H9 (cell line): ENCODE measurements at places on chromosomes 4 and X.

DNA sequence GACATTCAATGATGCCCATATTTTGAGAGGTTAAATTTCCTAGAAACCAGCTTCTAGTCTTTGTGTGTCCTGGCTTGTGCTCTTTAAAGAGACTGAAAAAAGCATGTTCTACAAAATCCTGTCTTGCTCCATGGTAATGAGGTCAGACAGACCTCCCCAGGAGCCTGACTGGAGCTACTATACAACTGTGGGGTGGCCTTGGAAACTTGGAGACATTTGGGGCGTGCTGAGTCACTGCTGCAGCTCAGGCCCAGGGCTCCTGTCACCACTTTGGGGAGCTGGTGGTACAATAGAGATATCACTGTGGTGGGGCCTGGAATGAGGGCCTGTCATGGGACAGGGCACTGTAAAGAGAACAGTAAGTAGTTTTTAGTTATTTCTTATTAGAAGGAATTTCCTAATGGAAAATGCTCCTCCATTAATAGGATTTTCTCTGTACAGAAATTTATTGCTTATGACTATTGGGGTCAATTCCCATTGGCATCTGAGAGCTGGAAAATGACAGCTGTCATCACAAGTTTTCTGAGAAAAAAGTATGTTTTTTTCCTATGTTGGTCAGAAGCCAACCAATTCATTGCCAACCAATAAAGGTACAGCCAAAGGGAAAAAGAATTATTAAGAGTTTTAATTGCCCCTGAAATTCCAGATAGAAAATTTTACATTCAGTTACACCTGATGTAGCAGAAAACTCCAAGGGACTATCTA lies 207.4 kb upstream of the JADE1 start:
- H3K4me3 ChIP-seq, result no peak overlapping the region
- DNase-seq, result no peak
- H3K27ac ChIP-seq, result no peak overlapping the region
- no peaks in the 10 kb centered on the region for H3K27me3 ChIP-seq
- no peaks in the 10 kb centered on the region for H3K36me3 ChIP-seq
- H3K4me1 ChIP-seq, result peaks cover 3% of the 10 kb centered on the region

DNA sequence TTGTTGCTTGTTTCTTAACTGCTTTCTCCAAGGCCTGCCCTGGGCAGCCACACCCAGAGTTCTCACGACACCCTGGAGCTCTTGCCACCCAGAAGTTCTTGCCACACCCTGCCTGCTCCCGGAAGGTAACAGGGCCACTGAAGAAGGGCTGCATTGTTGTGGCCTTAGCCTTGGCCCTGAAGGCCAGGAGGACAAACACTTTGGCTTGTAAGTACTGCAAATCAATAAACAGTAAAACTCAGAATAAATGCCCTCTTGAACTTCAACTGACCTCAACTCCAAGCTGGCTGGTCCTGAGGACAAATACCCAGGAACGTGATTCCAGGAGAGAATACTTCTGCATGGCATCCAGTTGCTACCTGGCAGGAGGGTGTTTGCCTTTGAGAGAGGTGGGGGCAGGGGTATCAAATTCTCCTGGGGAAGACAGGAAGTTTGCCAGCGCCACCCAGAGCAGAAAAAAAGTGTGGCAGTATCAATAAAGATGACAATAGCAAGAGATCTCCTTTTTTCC lies 54.1 kb downstream of the TLR10 start:
- DNase-seq, result peak; percentile 54
- no peak overlapping the region for H3K4me3 ChIP-seq

- no peak overlapping the region for H3K27ac ChIP-seq
- no peak for DNase-seq
- no peaks in the 10 kb centered on the region for H3K4me1 ChIP-seq
- no peaks in the 10 kb centered on the region for H3K27me3 ChIP-seq
- 0 out of 2 replicates have a peak, but pooled peaks cover 6% of the 10 kb centered on the region for H3K36me3 ChIP-seq
Observed at GRCh38 chr4:88706574-88706973, 8.9 kb upstream of the NAP1L5 start.

- H3K27me3 ChIP-seq, result no peaks in the 10 kb centered on the region
- peak; percentile 81 for DNase-seq
- H3K27ac ChIP-seq, result peak overlapping the region; percentile 86
- peaks cover 15% of the 10 kb centered on the region for H3K36me3 ChIP-seq
- H3K4me3 ChIP-seq, result no peak overlapping the region; the same call in 2 of the 3 replicates
Observed at GRCh38 chr4:184386271-184386781, 88.0 kb downstream of the IRF2 start.

GRCh38 chrX:68843992-68844391 lies 15.2 kb downstream of the EFNB1 start:
- peaks cover 13% of the 10 kb centered on the region for H3K27me3 ChIP-seq
- no peak overlapping the region for H3K4me3 ChIP-seq
- no peak overlapping the region for H3K27ac ChIP-seq
- H3K36me3 ChIP-seq, result peaks cover 17% of the 10 kb centered on the region
